Hematopoietic multipotent progenitor cell treated with erythropoietin and hydrocortisone succinate and interleukin-3 and kit ligand, for 8 days (in vitro differentiated cells): ENCODE measurements at places on chromosomes 3 and 15.

- no peak for DNase-seq
These were observed 1.7 kb downstream of the P2RY14 start for GRCh38 chr3:151276687-151277042.

DNA sequence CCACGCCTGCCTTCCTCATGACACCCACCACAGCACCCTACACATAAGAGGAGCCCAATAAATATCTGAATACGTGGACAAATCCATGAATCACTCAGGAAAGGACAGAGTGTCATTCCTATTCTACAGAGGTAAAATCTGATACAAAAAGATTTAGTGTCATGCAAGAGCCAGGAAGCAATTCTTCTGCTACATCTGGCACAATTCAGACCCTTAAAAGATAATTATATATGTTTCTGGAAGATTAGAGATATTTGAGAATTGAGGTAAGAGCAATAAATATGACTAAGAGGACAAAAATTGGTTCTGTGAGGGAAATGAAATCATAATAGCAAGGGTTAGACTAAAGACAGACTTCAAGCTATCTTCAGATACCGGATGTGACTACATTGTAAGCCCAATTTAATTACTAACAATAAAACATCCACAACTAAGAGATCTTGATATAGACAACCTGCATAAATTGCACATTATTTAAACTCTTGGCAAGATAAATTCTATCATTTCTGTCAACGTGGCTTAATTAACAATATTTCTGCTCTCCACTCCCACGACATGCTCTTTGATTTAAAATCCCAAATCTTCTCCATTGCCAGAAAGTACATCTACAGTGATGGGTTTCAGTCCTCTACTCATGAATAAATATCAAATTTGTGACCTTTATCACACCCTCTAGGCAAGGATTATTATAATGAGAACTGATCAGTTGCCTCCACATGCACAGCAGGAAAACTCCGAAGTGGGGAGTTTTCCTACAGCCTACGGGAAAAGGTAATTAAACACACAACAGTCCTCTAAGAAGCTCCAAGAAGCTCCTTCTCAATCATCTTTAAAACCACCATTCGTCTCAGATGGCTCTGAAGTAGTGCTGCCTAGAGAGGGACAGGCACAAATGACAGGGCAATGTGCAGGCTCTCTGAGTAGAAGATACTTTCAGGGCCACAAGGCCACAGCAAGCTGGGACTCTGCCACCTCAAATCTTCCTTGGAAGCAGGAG, 32.6 kb downstream of the MB21D2 start:
- DNase-seq: no peak

DNA sequence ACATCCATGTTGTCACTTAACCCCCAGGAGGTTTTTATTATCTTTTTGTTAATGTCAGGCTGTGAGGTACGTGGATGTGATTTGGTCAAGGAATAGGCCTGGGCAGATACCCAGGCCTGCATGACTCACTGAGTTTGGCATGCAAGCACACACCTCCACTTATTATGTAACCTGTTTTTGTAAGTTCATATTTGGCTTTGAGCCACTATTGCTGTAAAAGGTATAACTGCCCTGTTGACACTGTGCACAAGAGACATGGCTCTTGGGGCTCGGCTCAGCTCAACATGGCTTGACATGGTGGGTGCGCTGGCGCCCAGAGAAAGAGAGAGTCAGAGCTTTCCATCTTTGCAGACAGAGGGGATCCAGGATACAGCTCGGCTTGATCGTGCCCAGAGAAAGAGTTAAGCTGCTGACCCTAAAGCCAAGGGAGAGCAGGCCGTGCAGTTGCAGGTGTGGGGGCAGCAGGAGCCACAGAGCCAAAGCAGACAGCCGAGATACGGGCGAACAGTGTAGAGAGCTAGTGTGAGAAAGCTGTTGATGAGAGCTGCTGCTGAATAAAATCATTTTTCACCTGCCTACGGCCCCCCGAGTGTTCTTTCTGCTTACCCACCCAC, 67.9 kb upstream of the UNC13C start:
- DNase-seq: no peak

- no peak for DNase-seq
These were observed 801.3 kb downstream of the EPHA3 start for GRCh38 chr3:89908711-89909213.

GRCh38 chr3:39096775-39097174, 10.7 kb downstream of the GORASP1 start:
- no peak for DNase-seq

GRCh38 chr3:32869513-32870047, 51.8 kb downstream of the TRIM71 start:
- no peak for DNase-seq

DNA sequence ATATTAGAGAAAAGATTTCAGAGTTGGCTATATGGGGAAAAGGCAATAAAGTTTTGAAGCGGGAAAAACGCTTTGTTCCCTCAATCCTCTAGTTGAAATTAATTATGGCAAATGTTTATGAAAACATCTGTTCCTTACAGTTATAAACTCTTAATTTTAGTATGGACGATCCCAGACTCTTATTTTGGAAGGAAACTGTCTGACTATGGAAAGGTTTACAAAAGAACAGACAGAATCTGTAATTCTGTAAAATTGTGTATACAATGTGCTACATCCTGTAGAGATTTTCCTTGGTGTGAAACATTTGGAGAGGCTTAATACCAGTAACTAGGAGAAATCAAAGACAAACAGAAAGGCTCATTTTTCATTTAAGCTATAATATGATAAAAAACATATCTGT, 311.8 kb downstream of the TBC1D5 start:
- DNase-seq: peak; percentile 13

GRCh38 chr3:100606894-100607512, 2.4 kb upstream of the ADGRG7 start:
- DNase-seq: no peak

DNA sequence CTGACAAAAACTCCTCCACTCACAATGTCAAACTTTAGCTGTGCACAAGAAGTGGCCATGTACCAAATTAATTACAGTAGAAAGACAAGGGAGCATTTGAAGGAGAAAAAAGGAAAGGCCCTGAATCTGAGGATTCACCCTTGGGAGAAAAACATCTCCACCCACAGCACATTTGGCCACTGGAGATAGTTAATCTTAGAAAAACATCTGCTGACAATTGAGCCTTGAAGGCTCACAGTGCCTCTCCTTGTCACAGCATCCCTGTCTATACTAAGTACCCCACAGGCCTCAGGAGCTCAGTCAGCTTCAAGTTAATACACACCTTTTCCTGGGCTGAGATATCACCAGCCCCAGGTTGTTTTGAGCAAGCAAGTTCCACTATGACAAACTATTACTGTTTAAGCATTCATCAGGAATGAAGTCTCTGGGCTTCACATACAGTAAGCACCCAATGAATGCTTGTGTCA, 78.1 kb upstream of the SETMAR start:
- peak; percentile 93 for DNase-seq

DNA sequence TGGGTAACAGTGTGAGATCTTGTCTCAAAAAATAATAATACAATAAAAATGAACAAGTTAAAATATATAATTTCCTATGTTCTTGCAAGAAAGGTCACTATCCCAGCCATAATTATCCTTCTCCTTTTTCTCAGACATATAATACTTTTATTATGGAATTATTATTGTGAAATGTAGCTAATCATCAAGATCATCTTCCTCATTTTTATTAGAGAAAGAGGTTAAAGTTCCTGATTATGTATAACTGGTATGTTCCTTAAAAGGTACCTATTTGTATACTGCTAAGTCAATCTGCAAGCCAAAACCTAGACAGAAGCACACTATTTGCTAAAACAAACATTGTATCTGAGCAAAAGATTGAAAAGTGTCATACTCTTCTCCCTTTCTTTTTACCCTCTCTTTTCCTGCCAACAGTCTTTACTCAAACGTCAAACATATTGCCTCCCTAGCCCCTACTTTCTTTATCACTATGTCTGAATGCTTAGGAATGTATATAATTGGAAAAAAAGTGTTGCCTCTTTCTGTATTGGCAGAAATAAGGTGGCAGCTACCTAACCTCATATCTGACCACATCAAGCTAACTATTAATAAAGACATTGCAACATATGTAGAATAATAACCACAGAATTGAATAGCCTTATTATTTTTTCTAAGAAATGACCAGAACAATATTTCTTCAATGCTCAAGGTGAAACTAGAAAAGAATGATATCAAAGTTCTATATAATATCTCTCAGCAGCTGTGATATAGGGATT, 18.5 kb downstream of the SEC11A start:
- DNase-seq: no peak

DNA sequence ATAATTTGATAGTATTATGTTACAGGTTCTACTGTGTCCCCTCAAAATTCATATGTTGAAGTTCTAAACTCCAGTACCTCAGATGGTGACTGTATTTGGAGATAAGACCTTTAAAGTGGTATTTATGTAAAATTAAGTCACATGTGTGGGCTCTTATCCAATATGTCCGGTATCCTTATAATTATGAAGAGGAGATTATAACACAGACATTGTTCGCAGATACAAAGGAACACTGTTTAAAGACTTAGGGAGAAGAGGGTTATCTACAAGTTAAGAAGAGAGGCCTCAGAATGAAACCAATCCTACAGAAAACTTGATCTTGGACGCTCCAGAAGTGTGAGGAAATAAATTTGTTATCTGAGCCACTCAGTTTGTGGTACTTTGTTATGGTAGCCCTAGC, 50.9 kb downstream of the DPH6 start:
- DNase-seq: peak; percentile 90

DNA sequence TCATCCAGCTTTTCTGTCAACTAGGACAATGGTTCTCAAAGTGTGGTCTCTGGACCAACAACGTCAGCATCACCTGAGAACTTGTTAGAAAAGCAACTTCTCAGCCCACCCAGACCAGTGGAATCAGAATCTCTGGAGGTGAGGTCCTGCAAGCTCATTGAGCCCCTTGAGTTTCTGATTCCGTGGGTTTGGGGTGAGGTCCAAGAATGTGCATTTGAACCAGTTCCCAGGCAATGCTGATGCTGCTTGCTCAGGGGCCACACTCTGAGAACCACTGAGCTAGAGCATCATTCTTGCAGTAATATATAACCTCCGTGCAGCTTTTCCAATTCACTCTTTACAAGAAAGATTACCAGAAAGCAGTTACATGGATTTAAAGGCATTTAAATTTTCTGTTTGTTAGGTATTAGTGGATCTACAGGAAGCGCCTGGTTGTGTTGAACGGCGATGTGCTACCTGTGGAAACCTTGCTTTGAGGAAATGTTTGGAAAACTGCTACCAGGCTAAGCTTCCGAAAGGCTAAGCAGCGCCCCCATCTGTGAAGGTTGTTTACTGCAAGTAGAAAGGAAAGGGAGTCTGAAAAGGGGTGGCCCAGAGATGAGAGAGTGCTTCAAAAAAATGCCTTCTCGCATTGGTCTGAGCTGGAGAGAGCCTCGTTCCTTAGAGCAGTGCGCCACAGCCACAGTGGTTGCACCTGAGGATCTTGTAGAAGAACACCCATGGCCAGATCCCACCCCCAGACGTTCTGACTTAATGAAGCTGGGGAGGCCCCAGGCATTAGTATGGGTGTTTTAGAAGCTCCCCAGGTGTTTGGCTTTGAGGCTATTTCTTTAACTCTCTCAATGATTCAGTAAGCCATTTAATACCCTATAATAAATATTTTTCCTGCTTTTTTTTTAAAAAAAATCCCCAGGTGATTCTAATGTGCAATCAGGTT, 50.0 kb downstream of the RLBP1 start:
- DNase-seq: peak; percentile 59

GRCh38 chr15:20340331-20340811, 201.2 kb downstream of the GOLGA6L6 start:
- DNase-seq: no peak

- DNase-seq: peak; percentile 4
These were observed at the start of gene C2CD4B for GRCh38 chr15:62165104-62165792. Gene C2CD4B (minus strand): TSS chr15:62165285. CDS start chr15:62164984, 301 bp downstream.

DNA sequence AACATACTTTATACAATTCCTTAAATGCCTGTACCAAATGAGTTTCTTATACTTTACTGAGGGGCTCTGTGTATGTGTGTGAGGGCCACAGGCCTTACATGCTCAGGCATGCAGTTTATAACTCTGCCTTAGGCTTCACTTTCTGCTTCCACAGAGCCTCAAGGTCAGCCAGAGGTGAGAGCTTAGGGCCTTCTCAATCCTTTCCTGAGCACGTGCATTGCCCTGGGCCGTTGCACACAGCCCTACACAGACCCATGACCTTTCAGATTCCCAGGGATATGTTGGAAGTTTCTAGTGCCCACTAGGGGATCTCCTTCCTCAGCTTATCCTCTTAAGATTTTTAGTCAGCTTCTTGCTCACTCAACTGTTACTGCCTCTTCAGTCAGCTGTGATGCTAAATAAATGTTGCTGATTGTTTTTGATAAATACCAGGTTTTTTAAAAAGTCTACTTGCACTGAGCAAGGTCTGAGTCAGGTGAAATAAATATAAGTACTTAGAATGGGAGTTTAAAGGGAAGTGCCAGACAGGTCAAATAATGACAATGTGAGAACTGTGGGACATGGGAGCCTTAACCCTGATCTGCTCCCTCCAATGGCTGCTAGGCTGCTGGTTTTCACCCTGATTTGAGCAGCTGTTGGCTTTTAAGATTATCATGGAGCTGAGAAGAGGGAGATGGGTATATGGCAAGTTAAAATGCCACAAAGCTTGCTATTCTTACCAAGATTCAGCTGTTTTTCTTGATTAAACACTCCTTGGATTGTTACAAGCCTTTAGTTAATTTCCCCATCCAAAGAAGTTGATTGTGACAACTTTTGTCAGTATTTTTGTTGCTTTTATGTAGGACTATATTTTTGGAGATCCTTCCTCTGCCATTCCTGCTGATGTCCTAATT, 169.5 kb downstream of the PLD1 start:
- no peak for DNase-seq

DNA sequence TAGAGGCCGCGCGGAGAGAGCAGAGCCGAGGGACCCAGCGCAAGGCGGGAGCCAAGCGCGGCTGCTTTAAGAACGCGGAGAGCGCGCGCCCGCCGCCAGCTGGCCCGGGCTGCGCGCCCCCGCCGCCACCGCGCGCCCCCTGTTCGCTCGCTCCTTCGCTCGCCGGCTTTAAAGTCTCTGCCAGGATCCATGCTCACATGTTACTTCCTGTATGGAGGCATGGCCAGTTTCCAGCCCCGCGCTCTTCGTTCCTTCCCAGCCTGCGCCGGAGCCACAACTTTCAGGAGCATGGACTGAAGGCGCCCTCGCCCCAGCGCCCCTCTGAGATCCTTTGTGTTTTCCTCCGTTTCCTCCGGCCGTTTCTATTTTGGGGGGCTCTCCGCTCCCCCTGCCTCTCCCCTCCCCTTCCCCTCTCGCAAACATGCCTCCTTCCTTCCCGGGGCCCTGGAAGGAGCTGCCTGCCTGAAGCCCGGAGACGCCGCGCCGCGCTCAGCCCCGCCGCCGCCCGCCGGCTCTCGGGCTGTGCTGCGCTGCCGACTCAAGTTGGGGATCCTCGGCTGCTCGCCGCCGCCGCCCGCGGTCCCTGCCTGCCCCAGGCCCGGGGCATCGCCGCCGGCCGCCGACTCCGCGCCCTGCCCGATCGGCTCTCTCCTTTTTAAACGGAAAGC, at the start of gene PTPRG:
Gene PTPRG (plus strand): TSS at position 198 of the 668 bp plus-strand sequence. CDS start 717 bp downstream, outside the sequence.
- DNase-seq: peak; percentile 19

- no peak for DNase-seq
These were observed 149.9 kb upstream of the LRTM1 start for GRCh38 chr3:55077726-55078125.

GRCh38 chr3:78176869-78177268, 1137.0 kb downstream of the ROBO2 start:
- DNase-seq: no peak
